ENCODE measurements at places on chromosomes 2 and 18.
A peak's percentile ranks its signal among the peaks of the same experiment; 100 is the strongest.

- peak; percentile 19 for DNase-seq
Observed at GRCh38 chr2:95314964-95315611, 17.9 kb downstream of the KCNIP3 start.

- no peak for DNase-seq
Observed at GRCh38 chr2:108385411-108386071, 7.8 kb downstream of the SULT1C4 start.

DNA sequence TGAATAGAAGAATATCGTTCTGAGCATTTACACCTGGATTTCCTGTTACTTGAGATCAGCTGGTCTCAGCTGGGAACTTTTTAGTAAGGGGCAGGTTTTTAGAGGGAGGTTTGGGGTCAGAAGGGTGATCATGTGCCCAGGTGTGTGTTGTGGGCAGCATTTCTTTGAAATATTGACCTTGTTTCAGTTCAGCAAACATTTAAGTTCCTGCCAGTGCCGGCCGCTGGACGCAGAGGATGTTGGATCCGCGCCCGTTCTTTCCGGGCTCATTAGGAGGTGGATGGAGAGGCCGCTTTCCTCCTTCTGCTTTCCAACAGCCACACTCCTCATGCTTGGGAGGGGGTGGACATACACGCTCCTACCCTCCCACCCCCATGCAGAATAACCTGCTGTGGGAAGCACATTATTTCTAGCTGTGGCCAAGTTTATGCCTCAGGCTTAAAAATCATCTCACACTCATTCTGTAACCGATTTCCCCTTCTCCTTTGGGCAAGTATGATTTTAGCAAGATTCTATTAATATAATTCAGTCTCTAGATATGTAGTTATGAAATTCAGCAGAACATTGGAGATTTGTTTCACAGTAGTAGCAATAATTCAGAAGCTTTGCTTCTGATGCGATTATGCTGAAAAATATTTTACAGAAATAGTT is 131.4 kb downstream of the ZNF236 start:
- no peak for DNase-seq

- DNase-seq, result no peak
Observed at GRCh38 chr2:165876269-165876668, 77.3 kb downstream of the TTC21B start.

- DNase-seq, result no peak
Observed at GRCh38 chr2:216169087-216169486, 59.9 kb downstream of the XRCC5 start.

GRCh38 chr2:205357732-205358131 is 324.6 kb upstream of the NRP2 start:
- DNase-seq, result no peak

GRCh38 chr2:8595811-8596600 is 85.8 kb upstream of the ID2 start:
- DNase-seq, result no peak

GRCh38 chr2:211487733-211488132 is 931.3 kb downstream of the CPS1 start:
- no peak for DNase-seq

- DNase-seq, result no peak
Observed at GRCh38 chr2:177268187-177268871, 3.8 kb upstream of the NFE2L2 start.

DNA sequence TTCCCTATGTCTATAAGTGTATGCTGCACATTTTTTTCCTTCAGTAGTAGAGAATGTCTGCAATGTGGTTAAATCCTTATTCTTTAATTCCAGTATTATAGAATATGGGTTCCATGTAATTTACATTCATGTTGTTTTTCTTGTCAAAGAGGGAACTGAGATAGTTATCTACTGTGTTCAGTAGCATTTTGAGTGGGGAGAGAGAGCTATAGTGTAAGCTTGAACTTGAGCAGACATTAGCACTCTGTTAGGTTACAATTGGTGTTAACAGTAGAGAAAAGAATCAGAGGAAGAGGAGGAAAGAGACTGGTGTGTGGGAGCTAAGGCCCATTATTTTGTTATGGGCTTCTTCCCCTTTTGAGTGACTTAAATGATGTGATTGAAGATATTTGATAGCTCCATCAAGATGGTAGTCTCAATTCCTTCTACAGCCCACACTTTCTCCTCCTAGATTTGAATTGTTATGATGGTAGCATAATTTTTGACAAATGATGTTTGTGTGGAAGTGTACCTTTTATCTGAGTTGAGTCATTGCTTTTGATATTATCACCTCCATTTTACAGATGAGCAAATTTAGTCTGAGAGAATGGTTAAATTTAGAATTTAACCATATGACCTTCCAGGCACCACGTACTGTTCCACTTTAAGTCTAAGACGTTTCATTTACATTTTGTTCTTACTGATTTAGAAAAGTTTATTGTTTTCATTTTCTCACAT is 71.3 kb downstream of the FMNL2 start:
- no peak for DNase-seq

GRCh38 chr18:11981192-11981542 is at the start of gene IMPA2:
IMPA2 (plus strand) TSS chr18:11981507; CDS start chr18:11981670, 163 bp downstream.
- DNase-seq, result no peak

GRCh38 chr2:15531095-15531854 is 29.9 kb downstream of the NBAS start:
- DNase-seq, result no peak

DNA sequence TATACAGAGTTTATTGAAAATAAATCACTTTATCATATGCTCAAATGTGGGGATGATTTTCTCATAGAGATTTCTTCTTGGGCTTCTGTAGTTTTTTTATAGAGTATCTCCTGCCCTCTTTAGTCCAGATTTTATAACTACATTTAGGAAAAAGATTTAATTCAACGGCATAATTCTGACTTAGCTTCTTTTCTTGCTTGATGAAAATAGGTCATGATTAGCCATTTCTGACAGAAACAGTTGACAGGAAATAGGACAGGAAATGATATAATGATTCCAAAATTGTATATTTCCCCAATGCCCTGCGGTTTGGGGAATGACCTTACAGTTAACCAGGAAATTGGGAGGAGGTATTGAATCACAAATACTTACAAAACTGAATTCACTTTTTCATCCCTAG is 1531.9 kb upstream of the ACVR2A start:
- DNase-seq, result no peak

GRCh38 chr2:236754271-236754944 is 184.8 kb downstream of the ACKR3 start:
- DNase-seq, result no peak

DNA sequence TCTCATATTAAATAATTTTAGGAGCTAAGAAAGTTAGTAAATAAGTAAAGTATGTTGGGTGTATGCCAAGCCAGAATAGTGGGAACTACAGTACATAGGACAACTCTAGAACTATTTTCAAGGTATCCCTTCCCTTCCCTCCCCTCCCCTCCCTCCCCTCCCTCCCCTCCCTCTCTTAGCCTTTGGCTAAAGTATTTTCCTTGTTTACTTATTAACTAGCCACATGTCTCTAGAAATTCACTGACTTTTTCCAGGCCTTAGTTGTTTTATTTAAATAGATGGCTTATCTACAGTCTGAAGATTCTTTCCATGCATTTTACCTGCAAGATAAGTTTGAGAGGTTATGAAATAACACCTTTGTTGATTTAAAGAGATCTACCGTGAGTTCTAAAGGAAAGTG is 402.1 kb downstream of the PARD3B start:
- DNase-seq, result no peak

DNA sequence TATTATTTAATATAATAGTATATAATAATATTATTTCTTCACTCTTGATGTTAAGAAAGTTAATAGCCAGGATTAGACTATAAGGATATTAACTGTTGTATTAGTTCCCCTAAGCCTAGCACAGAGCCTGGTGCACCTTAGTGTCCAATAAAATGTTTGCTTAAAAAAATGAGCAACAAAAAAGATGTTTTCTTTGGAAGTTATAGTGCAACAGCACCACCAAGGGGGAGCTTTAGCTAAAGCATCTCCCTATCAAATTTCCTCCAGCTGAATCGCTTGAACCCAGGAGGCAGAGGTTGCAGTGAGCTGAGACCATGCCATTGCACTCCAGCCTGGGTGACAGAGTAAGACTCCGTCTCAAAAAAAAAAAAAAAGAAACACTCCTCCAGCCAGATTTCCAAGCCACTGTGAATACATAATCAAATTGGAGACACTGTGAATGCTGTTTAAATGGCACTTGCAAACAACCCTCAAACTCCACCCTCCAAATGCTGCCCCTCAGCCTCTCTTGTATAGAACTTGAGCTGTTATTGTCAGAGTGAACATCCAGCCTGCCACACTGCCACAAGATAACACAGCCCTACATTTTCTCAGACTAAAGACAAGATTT is 221.9 kb downstream of the DYM start:
- peak; percentile 39 for DNase-seq

- DNase-seq, result no peak
Observed at GRCh38 chr2:46915281-46915810, at the start of gene MCFD2. MCFD2 (minus strand) TSS chr2:46915806; CDS start chr2:46909171, 6,635 bp downstream.

GRCh38 chr2:11588228-11589110 is 54.6 kb downstream of the GREB1 start:
- DNase-seq, result no peak

DNA sequence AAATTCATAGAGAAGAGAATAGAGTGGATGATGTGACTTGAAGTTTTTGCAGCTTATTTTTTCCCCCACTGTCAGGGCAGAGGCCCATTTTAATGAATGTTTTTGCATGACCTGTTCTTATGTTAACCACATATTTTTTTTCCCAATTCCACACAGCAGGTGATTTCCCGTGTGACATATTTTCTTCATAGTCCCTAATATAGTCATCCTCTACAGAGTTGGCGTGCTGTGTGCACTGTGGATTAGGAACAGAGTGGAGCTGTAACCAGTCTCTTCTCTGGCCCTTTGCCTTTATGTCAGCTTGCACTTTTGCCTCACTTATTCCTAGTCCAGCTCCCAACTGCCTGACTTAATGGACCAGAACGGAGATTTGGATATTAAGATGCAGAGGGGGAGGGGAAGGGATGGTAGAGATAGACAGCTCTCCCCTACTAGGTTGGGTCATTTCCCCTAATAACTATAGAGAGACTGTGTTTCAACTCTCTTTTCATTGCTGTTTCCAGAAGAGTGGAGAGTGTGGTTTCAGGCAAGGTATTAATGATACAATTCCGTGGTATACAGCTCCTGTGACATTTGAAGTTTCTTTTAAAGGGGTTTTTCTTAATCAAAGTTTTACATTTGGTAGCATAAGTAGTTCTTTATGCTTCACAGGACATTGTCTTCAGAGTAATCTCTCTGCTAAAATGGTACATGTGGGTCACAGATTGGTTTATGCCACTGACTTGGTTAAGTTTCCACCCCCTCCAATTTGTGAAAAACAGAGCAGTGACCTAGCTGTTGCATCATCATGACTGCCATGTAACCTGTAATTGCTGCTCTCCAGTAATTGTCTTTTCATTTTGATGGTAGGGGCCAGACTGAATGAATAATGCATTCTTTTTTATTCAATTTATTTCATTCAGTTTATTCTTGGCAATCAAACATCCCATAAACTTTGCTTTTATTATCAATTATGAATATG is 161.3 kb downstream of the HAUS1 start:
- no peak for DNase-seq

Measured in natural killer cell (primary cell).